ENCODE measurements at places on chromosomes 6 and 20.

GRCh38 chr6:169172456-169172855 is 81.2 kb downstream of the THBS2 start:
- DNase-seq = no peak

GRCh38 chr6:164102693-164103092 is 688.2 kb downstream of the QKI start:
- DNase-seq = no peak

- peak; percentile 85 for DNase-seq
Observed at GRCh38 chr20:37564388-37565133, 36.9 kb upstream of the BLCAP start.

- DNase-seq = no peak
Observed at GRCh38 chr6:33927616-33928015, 123.8 kb upstream of the MLN start.

DNA sequence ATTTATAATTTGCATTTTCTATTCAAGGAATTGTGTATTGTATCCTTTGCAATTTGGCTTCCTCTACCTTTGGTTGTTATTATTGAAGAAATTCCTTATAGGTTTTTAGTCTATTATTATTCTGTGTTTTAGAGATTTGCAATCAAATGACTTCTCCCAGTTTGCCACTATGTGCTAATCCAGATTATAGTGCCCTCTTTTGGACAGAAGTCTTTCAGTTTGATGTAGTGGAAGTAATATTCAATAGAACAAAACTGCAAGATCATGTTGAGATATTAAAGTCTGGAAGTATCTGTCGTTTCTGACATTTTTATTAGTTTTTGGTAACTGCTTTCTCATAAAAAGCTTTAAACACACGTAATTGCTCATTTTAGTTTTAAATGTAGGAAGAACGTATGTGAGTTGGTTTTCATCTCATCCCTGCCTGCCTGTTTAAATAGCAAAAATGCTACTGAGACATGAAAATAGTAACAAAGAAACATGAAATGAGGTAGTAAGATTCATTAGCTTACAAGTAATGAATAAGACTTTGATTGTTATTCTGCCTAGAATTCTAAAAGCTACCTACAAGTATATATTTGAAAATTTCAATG is 72.8 kb downstream of the RTN4IP1 start:
- no peak for DNase-seq

DNA sequence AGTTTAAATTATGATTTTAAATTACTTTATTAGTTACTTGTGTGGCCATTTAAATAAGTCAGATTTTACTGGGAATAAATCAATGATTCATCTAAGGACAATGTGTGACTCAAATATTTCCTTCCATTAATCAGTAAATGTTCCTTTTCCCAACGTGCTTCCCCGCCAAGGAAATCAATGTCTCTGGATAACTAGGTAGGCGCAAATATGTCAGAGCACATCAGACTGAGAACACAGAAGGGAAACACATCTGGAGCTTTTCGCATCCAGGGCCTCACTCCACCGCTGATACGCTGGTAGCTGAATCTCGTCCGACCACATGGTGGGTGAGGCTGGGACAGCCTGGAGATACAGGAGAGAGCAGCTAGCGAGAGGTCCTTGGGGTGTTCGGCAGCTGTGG is 56.4 kb upstream of the RPS6KA2 start:
- DNase-seq = no peak

GRCh38 chr6:167349631-167350274 is 24.9 kb downstream of the TTLL2 start:
- DNase-seq = no peak

DNA sequence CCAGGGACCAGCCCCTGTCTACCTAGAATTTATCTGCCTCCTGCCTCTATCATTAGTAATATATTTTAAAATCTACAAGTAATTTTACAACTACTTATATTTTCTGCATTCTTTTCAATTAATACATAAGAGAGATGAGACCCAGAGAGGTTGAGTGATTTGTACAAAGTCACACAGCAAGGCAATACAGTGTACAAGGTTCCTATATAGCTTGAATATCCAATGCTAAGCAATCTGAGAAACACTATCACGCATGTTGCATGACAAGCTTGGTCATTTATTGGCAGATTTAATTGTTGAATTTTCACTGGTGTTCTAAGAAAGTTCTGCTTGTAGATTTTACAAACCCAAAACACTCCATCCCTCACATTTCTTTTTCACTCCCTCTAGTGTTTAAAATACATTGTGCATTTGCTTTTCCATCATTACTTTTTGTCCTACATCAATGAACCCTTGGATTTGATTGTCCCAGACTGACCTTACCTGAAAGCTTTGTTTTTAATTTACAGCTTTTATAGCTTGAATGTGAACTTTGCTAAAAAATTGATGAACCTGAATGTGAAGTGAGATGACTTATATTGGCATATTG is 520.9 kb upstream of the CITED2 start:
- no peak for DNase-seq

DNA sequence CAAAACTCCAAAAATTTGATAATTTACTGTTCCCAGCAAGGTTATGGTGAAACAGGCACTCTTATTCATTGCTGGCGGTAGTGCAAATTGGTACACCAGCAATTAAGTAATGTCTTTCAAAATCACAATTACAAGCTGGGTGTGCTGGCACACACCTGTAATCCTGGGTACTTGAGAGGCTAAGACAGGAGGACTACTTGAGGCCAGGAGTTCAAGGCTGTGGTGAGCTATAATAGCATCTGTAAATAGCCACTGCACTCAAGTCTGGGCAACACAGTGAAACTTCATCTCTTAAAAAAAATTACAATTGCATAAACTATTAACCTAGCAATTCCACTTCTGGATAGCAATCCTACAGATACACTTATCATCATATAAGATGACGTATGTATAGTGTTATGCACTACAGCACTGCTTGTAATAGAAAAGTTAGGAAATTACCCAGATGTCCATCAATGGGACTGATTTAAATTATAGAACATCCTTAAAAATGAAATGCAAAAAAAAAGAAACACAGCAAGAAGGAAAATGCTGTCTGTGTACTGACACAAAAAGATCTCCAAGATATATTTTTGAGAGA is 31.4 kb downstream of the NCOA6 start:
- no peak for DNase-seq

- no peak for DNase-seq
Observed at GRCh38 chr6:134902074-134902861, 47.6 kb downstream of the ALDH8A1 start.

DNA sequence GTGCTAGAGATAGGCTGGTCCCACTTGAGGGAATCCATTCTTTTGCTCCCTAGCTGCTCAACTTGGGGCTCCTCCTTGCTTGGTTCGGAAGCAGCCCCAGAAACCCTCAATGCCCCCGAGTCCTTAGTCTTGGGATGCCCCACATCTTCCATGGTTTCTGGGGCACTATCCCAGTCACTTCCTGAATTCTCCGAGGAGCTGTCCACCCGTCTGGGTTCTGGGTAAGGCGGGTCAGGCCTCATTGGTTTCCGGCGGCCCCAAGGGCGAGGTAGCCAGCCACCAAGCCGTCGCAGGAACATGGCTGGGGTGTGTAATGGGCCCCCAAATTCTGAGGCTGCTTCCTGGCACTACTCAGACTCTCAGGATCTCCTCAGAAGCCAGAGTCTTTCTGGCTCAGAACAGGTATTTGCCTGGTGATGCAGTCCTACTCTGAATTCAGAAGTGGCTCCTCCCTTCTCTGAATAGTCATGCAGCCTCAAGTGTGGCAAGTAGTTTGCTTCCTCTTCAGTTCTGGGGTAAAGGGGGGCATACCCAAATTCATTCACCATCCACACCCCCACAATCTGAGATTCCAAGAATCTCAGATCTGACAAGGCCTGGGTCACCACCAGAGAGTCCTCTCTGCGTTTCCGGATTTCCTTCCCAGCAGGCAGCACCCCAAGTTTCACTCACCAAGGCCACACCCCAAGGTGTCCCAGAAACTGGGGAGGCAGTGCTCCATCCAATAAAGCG is 763 bp downstream of the C6orf47 start:
- DNase-seq = peak; percentile 84
